ENCODE measurements at places on chromosomes 1 and 21.

DNA sequence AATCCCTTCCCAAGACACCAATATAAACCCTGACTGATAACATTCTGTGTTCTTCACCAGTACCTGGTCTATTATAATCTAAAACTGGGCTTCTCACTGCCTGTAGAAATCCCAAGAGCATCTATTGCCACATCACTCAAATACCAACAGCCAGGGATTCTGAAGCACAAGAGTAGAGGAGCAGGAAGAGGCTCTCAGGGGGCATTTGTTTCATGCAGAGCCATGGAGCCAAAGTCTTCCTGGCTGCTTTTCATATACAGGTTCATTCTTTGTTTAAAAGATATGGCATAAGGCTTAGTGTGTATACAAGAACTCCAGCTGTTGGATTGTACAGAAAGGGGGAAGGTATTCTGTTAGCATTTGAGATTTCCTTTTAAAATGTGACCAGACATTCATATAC, 38.2 kb upstream of the USH2A start:
- no peak for DNase-seq

GRCh38 chr1:156244126-156244525, 2.1 kb downstream of the BGLAP start:
- DNase-seq = no peak

GRCh38 chr1:109901524-109902145, 9.0 kb upstream of the CSF1 start:
- peak; percentile 34 for DNase-seq

GRCh38 chr1:193040011-193040410, 19.1 kb downstream of the UCHL5 start:
- no peak for DNase-seq

DNA sequence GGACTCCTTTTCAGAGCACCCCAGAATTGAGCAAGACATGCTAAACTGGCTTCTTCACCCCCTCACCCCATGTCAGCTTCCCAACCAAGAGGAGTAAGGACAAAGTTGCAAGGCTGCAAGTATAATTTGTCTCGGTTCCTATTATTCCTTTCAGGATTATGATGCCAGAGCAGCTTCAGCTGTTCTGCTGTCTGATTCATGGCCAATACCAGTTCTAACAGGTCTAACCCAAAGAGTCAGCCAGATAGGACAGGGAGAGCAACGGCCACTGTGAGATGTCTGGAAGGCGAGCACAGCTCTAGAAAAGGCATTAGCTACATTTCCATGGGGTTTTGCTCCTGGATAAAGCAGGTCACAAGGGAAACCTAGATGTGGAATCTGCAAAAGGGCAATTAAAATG, 53.3 kb upstream of the HOOK1 start:
- no peak for DNase-seq

DNA sequence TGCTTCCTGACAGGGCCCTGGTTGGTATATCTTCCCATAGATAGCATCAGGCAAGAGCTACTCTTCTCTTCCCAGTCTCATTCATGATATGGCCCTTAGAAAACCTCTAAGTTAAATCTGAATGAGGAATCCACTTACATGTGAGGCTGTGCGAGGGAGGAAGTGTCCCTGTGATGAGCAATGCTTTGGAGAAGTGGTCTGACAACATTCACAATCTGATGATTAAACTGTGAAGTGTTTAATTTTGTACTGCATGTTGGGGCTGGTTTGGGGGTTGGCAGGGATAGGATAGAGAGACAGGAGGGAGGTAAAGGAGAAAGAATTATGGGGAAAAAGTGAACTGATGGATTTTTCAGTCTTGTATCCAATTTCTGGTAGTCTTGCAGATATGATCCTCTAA, 421.2 kb upstream of the DAB1 start:
- DNase-seq = no peak

DNA sequence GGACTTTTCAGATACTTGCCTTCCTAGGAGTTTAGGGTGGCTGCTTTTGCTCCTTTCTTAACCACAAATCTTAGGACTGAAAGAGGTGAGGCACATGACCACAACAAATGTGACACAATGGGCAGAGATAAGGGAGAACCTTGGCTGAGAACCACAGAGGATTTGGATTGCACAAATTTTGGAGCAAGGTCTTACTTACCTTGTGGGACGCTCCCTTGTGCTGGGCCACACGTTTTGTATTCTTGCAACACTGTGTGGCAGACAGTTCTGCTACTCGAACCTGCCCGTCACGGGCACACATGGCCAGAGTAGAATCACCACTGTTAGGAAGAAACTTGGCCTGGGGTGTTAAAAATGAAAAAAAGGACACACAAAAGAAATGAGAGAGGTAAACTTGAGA, 23.9 kb downstream of the DCAF8 start:
- DNase-seq = no peak

- DNase-seq = peak; percentile 66
Observed at GRCh38 chr1:31394584-31395193, 18.3 kb upstream of the SERINC2 start.

DNA sequence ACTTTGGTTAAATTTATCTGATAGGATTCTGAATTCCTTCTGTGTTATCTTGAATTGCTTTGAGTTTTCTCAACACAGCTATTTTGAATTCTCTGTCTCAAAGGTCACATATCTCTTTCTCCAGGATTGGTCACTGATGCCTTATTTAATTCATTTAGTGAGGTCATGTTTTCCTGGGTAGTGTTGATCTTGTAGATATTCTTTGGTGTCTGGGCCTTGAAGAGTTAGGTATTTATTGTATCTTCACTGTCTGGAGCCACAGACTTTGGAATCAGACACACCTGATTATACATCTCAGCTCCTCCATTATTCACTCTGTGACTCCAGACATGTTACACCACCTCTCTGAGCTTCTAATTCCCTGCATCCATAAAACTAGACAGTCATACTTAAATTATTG, 34.2 kb upstream of the ETS2 start:
- DNase-seq = no peak

GRCh38 chr1:164587617-164588501, 28.9 kb downstream of the PBX1 start:
- no peak for DNase-seq

- DNase-seq = no peak
Observed at GRCh38 chr1:176696109-176696508, 233.1 kb downstream of the PAPPA2 start.

GRCh38 chr1:72763481-72763880, 481.1 kb upstream of the NEGR1 start:
- DNase-seq = no peak

DNA sequence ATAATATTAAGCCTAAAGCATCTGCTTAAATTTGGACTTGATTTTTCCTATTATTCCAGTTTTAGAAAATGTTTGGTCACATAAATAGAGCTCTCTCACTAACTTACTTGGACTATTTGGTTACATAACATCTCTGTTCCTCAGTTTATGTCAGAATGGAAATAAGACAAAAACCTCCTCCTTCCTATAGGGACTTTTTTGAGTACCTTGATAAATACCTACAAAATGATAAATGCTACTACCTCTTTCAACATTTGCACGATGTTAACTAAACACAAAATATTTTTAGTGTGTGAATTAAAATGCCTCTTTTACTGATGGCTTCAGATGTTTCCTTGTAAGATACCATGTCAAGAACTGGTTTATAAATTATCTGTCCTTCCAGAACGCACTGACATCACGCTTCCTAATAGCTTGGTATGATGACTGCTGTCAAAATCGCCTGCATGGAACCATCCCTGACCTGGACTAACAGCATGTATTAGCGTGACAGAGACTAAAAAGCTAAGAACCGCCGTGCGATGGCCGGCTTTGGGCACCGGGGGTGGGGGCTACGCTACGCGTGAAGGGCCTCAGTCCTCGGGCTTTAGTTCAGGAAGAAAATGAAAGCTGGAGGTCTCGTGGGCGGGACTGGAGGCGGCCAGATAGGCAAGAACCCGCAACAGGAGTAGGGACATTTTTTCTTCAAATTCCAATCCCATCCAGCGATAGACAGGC, 133.2 kb upstream of the BARHL2 start:
- DNase-seq = peak; percentile 7

GRCh38 chr1:11855430-11855829, 3.3 kb downstream of the NPPB start:
- no peak for DNase-seq

DNA sequence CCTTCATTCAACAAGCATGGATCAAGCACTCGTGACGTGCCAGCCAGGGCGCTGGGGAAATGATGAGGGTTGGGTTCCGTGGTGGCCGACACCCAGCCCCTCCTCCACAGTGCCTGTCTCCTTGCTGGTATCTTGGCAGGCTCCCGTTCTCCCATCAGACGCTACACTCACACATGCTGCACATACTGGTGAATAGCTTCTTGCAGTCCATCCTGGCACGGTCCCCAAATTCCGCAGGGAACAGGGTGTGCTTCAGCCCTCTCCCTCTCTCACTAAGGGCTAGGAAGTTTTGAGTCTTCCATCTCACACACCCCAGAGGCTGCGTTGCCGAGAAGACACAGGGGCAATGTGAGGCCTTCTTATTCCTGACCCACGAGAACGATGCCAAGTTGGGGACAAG, 10.1 kb upstream of the MEF2D start:
- no peak for DNase-seq
